ENCODE measurements at places on chromosomes 13 and 19.

DNA sequence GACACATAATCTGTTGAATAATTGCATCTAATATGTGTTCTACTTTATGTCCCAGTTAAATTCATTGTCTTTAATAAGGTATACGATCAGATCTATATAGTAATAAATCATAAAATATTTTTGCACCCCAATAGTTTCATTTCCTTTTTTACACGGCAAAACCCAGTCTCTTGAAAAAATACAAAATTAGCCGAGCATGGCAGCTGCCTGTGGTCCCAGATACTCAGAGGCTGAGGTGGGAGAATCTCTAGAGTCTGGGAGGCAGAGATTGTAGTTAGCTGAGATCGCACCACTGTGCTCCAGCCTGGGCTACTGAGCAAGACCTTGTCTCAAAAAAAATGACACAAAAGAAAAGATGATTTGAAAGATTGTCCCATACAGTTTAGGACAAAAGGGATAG, 52.3 kb upstream of the PARP4 start:
- no peak for DNase-seq

GRCh38 chr19:16830679-16831078, 1.5 kb downstream of the SIN3B start:
- DNase-seq, result no peak

- DNase-seq, result no peak
Observed at GRCh38 chr19:7982103-7982502, 23.3 kb downstream of the ELAVL1 start.

DNA sequence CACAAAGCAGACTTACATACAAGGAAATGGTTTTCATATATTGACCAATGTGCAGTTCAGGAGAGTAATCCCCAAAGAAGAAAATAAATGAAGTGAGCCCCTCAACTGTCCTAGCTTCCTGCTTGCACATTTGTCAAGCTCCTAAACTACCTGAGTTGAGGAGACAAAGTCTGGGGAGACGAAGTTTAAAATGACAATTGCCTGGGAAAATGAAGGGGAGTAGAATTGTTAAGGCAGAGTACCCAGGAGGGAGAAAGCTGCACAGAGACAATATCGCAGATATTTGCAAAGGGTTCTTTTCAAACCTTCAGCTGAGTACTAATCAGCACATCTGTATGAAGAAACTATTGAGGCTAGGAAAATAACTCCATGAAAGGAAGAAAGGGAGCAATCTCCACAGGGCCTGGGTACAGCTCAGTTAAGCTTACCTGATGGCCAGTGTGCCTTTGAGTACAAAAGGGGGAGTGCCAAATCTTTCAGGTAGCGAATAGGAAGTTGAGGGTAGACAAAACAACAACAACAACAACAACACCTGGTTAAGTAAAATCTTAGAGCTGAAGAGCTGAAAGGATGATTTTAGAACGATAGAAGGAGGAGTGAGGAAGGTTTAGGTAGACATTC, 1700.1 kb upstream of the PRR20A start:
- no peak for DNase-seq

- DNase-seq, result no peak
Observed at GRCh38 chr13:111029957-111030609, 85.0 kb upstream of the ARHGEF7 start.

- DNase-seq, result peak; percentile 39
Observed at GRCh38 chr19:7652061-7652641, 15.2 kb downstream of the STXBP2 start.

DNA sequence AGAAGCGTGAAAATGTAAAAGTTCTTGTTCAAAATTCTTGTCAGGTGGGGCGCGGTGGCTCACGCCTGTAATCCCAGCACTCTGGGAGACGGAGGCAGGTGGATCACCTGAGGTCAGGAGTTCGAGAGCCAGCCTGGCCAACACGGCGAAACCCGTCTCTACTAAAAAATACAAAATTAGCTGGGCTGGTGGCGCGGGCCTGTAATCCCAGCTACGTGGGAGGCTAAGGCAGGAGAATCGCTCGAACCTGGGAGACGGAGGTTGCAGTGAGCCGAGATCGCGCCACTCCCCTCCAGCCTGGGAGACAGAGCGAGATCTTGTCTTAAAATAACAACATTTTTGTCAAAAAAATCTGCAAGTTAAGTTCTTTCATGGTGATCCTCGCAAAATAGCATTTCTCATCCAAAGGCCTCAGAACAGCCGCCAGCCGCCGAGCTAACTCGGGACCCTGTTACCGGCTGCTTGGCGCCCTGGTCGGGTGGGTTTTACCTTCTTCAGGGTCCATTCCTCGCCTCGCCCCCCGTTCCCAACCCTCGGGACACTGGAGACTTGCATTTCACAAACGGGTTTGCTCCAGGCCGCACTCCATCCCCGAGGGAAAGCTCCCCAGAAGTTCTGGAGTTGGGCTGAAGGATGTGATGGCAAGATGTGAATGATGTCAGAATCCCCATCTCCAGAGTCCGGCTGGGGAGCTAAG, 1.6 kb downstream of the LATS2 start:
- no peak for DNase-seq

GRCh38 chr19:2097886-2098327, 1.2 kb downstream of the IZUMO4 start:
- DNase-seq, result no peak

DNA sequence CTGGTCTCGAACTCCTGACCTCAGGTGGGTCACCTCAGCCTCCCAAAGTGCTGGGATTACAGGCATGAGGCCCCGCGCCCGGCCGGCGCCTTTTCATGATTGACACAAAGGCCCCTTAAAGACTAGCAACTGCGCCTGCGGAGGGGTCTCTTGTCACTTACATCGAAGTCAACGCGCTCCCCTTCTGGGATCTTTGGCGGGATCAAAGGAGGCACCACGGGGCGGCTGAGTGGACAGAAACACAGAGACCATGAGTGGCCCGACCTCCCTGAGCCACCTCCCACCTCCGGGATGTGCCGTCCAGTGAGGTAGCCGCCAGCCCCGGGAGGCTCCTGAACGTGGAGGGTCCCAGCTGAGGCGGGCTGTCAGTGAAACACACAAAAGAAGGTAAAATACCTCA, 7.3 kb downstream of the TNNT1 start:
- DNase-seq, result no peak

DNA sequence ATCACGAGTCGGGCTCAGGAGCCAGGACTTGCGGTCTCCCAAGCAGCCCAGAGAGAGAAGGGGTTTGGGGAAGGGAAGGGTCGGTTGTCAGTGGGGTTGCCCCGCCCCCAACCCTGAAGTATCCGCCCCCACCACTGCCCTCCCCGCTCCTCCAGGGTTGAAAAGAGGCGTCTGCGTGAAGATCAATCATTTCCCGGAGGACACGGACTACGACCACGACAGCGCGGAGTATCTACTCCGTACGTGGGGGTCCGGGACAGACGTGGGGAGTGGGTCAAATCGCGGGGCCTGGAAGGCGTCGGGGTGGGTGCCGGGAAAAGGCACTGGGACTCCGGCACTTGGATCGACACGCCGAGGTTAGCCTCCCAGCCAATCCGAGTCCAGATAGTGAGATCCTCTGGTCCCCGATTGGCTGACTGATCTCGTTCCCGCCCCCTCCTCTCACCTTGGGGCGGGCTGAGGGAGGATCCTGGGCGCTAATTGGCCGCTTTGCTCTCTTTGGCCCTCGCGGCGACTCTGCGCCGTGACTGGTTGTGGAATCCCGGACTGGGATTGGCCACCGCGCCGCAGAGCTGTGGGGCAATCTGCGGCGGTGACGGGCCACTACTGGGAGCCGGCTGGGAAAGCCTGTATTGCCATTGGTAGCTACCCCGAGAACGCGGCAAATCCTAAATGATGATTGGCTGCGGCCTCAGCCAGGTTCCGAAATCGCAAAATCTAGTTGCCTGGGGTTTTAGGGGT, 13.3 kb upstream of the CACNG6 start:
- DNase-seq, result no peak

DNA sequence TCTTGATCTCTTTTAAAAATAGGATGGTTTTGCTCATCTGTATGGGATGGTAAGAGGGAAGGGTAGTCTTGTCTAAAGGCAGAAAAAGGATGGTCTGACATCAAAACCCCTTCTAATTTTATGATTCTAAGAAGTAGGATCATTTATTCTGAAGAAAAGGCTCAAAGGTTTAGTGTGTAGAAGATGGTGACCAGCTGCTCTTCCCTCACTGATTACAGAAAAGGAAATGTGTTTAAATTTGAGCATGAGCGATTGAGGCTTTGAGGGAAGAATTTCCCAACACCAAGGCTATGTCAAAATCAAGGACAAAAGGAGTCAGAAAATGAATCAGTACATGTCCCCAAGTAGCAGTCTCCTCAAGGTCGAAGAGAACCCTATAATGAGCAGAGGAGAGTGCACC, 909.8 kb downstream of the EFNB2 start:
- DNase-seq, result no peak

GRCh38 chr13:24033527-24034302, 126.8 kb upstream of the SPATA13 start:
- no peak for DNase-seq

- DNase-seq, result no peak
Observed at GRCh38 chr13:74466020-74466419, 331.8 kb upstream of the KLF12 start.

DNA sequence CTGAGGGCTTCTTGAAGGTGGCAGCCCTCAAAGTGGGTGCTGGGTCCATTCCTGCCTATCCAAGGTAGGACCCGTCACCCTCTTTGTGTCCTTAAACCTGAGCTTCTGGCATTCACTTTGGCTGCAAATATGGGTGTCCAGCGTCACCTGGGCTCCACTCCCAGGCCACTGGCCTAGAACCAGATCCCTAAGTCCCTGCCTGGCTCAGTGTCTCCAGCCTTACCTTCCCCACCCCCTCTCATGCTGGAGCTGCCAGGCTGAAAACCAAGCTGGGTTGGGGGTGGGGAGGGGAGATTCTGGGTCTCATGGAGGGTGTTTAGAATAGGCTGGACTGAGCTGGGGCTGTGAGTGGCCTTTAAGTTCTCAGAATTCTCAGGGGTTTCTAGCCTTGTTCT, 12.4 kb downstream of the PDE4A start:
- DNase-seq, result no peak

DNA sequence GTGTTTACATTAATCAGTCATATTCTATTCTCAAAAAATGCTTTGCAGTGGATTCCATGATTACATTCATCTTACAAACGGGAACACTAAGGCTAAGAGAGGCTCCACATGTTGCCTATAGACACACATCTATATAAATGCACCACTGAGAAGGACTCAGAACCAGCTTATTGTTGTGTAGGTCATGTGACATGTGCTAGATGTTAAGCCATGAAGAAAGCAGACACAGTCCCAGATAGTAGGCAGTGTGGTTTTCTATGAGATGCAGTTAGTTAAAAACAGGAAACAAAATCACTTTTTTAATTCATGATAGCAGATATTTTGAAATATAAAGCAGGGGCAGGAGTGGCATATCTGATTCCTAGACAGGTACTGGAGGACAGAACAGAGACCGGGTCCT, 10.7 kb downstream of the SIGLEC6 start:
- DNase-seq, result no peak

- no peak for DNase-seq
Observed at GRCh38 chr13:36834299-36834698, 15.3 kb downstream of the RFXAP start.

GRCh38 chr13:33279414-33280278, 5.9 kb downstream of the STARD13 start:
- DNase-seq, result no peak

GRCh38 chr13:105262579-105262978, 1272.9 kb downstream of the EFNB2 start:
- no peak for DNase-seq

DNA sequence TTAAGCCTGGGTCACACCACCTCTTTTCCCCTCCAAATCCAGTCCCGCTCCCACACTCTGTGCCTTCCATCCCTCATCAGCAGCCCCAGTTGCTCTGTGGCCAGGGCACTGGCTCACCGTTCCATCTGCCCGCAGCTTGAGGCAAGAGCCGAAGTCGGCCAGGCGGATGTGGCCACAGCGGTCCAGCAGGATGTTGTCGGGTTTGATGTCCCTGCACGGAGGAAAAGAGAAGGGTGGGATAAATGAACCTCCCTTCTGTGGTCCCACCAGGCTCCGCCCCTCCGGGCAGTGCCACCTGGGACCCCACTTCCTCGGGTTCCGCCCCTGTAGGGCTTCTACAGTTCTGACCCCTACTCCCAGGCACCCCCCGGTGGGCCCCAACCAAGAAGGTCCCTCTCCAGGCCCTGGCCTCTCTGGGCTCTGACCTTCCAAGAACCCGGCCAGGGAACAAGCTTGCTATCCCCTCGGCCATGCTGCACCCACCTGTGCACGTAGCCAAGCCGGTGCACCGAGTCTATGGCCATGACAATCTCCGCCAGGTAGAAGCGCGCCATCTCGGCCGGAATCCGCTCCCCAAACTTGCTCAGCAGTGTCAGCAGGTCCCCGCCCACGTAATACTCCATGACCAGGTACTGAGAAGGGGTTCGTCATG, 4.2 kb downstream of the DMPK start:
- DNase-seq, result no peak

- DNase-seq, result no peak
Observed at GRCh38 chr13:45521297-45521696, 56.6 kb downstream of the COG3 start.

DNA sequence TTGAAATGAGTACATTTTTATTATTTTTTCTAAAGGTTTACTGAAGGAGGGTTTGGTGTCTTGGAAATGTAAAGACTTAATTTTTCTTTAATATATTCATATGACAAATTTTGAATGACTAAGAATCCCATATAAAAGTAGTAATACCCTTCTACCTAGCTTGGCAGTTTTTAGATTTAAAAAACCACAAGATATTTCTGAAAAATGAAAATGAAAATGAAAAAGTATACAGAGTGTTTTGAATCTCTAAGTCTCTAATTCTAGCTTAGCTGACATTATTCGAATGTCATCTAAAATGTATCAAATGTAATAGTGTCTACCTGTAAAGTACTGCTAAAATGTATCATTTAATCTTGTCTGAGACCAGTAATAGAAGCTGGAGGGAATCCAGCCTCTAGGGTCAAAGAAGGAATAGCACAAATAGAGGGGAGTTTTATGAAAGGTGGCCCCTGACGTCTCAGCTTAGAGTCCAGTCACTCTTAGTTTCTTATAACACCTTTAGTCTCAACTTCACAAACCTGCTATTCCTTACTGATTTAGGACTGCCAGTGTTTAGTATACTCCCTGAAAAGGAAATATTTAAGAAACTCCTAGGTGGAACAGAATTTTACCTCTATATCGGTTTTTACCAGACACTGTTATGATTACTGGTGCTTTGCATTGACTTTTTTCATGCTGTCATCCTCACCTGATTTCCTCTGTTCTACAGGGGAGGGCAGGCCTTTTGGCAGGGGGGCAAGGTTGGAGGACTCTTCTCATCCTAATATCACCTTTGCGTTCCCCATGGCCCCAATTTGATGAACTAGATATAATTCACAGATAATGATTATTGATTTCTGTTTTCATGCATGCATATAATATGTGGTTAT, 16.2 kb upstream of the MIR17HG start:
- no peak for DNase-seq

- no peak for DNase-seq
Observed at GRCh38 chr19:27734496-27735220, 1478.3 kb downstream of the UQCRFS1 start.

- no peak for DNase-seq
Observed at GRCh38 chr13:39915418-39915817, 260.0 kb downstream of the COG6 start.

GRCh38 chr19:14379294-14380065, 1.8 kb upstream of the ADGRE5 start:
- no peak for DNase-seq

Measured in NCI-H1417 treated with DMSO at 0.1 percent for 48 hours (cell line).